CD4-positive, alpha-beta T cell treated with Interleukin-4 for 4 hours (primary cell): ENCODE measurements at places on chromosomes 3 and 15.

DNA sequence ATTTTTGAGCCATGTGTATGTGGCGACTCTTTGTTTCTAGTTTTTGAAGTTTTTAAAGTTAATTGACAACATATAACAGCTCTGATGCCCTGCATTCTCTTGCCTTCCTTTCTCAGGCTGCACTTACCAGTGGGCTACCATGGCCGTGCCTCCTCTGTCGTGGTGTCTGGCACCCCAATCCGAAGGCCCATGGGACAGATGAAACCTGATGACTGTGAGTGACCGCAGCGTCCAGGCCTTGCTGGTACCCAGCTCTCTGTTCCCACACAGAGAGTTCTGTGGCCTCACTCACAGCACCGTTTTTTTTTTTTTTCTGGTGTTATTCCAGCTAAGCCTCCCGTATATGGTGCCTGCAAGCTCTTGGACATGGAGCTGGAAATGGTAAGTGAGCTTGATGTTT, 15.1 kb downstream of the FAH start:
- DNase-seq: no peak

DNA sequence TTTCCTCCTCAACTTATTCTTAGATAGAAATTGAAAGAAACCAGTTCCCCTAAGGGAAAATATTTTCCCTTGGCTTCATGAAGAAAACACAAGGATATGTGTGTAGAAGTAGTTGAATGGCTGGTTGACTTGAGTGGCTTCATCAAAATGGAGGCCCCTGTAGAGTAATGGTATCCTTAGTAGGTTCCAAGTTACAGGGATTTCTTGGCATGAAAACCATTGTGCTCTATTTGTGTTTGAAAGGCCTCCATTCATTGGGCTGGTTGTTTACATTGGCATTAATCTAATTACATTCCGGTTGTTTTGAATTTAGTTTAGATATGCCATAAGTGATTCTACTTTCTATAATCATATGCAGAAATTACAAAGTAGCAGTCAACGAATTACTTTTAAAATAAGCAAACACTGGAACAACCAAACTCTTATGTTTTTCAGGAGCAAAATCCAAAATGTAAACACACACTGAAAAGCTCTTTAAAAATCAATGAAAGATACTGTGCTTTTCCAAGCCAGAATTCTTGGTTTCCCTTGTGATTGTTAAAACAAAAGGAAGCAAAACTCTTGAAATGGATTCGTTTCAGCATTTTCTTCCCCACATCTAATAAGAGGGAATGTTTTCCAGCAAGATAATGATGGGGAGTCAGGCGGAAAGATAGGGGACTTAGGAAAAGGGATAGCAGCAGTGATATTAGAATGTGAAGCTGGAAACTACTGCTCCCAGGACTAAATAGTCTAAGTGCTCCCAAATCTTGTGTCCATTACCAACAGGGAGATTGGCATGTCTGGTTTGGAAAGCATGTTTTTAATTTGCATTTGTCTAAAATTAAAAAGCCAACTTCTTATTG, 77.0 kb downstream of the EPHA3 start:
- no peak for DNase-seq

- DNase-seq: no peak
Observed at GRCh38 chr15:95996494-95996893, 334.0 kb upstream of the NR2F2 start.

DNA sequence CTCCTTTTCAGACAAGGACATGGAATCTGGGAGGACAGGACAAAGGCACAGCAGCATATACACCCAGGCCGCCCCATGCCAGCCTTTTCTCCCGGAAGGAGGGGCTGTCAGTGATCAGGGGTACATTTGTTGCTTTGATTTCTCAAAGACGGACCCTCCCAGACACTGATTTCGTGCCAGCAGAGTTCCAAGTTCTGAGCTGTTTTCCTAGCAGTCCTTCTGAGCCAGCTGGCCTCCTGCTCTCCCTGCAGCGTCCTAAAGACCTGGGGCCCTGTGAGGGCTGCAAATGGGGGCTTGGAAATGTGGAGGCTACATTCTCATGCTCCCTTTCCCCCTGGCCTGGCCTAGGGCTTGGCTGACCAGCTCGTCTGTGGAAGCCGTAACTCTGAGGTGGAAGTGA, 22.3 kb downstream of the CTSH start:
- DNase-seq: no peak

GRCh38 chr3:66038726-66039589, at the start of gene MAGI1:
TSS of gene MAGI1 (minus strand) at chr3:66038918. CDS start at chr3:66038308, 610 bp downstream.
- DNase-seq: no peak
